ENCODE measurements at places on chromosomes 12 and 14. TPM values are rescaled to one million over a fixed set of nuclear protein-coding genes. Genes with fewer than 3 reads are reported as not detected.

DNA sequence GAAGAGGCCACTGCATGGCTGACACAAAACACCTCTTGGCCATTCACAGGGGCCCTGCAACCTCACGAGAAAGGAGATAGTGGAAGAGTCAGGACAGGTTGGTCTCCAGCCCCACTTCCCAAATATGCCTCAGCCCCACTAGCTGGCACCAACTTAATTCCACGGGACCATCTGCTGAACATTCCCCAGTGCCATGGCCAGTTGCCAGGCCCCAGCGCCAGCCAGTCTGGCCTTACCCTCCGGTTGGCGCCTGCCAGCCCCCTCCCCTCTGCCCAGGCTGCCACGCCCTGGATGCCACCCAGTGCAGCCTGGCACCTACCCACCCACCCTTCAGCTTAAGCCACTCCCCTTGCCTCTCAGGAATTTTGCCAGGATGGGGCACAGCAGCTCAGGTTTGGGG, 21.2 kb upstream of the HSPB8 start:
- no peak overlapping the region for H3K27ac ChIP-seq
- H3K27me3 ChIP-seq = no peaks in the 10 kb centered on the region
- peaks cover 9% of the 10 kb centered on the region for H3K4me1 ChIP-seq
- H3K36me3 ChIP-seq = 0 out of 2 replicates have a peak, but pooled peaks cover under 1% of the 10 kb centered on the region
- no peak overlapping the region for H3K4me3 ChIP-seq
- no peak for DNase-seq

DNA sequence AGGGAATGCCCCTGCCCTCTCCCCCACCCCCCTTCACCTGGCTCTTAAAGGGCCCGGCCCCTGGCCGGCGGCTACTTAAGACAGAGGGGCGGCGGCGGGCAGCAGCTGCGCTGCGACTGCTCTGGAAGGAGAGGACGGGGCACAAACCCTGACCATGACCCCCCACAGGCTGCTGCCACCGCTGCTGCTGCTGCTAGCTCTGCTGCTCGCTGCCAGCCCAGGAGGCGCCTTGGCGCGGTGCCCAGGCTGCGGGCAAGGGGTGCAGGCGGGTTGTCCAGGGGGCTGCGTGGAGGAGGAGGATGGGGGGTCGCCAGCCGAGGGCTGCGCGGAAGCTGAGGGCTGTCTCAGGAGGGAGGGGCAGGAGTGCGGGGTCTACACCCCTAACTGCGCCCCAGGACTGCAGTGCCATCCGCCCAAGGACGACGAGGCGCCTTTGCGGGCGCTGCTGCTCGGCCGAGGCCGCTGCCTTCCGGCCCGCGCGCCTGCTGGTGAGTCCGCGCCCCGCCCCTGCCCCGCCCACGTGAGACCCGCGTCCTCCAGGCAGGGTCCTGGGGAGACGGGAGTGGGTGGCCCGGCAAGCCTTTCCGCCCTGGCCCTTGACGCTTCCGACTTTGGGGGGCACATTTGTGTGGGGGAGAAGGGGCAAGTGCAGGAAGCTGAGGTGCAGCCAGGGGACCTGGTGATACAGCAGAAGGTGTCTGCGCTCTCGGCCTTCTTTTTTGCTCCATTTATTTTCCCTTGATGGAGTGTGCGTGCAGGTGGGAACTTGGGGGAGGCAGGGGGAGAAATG, at the start of gene IGFBP6:
TSS of gene IGFBP6 (plus strand) at position 104 of the 790 bp plus-strand sequence. CDS start at position 155, 51 bp downstream.
- H3K27ac ChIP-seq = no peak within 1 kb of the TSS
- peak within 1 kb of the TSS; percentile 96 for H3K4me3 ChIP-seq
- no peaks in the 10 kb centered on the region for H3K36me3 ChIP-seq

GRCh38 chr12:11246489-11246888, 23.0 kb downstream of the PRB3 start:
- H3K4me1 ChIP-seq = no peaks in the 10 kb centered on the region
- no peaks in the 10 kb centered on the region for H3K36me3 ChIP-seq
- no peak for DNase-seq
- no peak overlapping the region for H3K27ac ChIP-seq
- H3K27me3 ChIP-seq = no peaks in the 10 kb centered on the region

- DNase-seq = peak; percentile 84
- H3K4me3 ChIP-seq = no peak overlapping the region
- H3K27me3 ChIP-seq = no peaks in the 10 kb centered on the region
- no peaks in the 10 kb centered on the region for H3K36me3 ChIP-seq
- H3K27ac ChIP-seq = 0 out of 2 replicates have a peak overlapping the region, but pooled peaks have one; percentile 0
Observed at GRCh38 chr12:10457760-10458159, 4.6 kb upstream of the KLRC1 start.

GRCh38 chr14:67501670-67502069, 13.1 kb upstream of the TMEM229B start:
- no peak overlapping the region for H3K4me3 ChIP-seq
- no peak overlapping the region for H3K27ac ChIP-seq
- DNase-seq = no peak
- no peaks in the 10 kb centered on the region for H3K4me1 ChIP-seq
- no peaks in the 10 kb centered on the region for H3K36me3 ChIP-seq
- H3K27me3 ChIP-seq = no peaks in the 10 kb centered on the region

- H3K27me3 ChIP-seq = no peaks in the 10 kb centered on the region
- DNase-seq = no peak
- no peak overlapping the region for H3K4me3 ChIP-seq
- no peak overlapping the region for H3K27ac ChIP-seq
- peaks cover 18% of the 10 kb centered on the region for H3K36me3 ChIP-seq
Observed at GRCh38 chr12:26648999-26649398, 184.0 kb downstream of the ITPR2 start.

DNA sequence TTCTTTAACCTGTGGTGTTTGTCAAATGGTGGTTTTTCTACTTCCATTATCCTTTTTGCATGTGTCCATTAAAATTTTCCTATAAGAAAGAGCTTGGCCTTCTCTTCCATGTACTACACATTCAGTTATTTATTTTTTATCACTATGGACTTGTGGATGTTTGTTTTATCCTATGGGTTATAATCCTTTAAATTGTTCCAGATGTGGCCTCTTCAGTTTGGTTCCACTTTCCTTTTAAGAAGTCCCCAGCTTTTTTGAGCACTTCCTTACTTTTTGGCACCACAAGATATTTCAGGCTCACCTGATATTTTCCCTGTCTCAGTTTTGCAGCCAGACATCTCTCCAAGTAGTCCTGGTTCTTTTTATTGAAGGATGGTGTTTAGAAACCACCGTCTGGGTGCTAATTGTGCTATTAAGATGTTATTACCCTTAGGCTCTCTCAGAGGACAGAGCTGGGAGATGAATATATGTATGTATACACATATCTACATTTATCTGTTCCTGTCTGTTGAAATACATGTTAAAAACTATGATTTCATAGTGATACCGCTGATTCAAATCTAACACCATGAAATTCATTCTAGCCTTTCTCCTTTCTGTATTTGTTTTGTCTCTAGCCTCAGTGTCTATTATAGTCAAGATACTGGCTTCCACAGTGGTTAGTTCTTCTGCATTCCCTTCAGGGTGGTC, 408.5 kb upstream of the RGS6 start:
- no peak overlapping the region for H3K27ac ChIP-seq
- H3K27me3 ChIP-seq = no peaks in the 10 kb centered on the region
- no peaks in the 10 kb centered on the region for H3K36me3 ChIP-seq
- DNase-seq = no peak

GRCh38 chr12:23618718-23619117, 330.8 kb downstream of the SOX5 start:
- H3K4me3 ChIP-seq = no peak overlapping the region
- no peaks in the 10 kb centered on the region for H3K4me1 ChIP-seq
- H3K36me3 ChIP-seq = no peaks in the 10 kb centered on the region
- H3K27ac ChIP-seq = no peak overlapping the region
- H3K27me3 ChIP-seq = no peaks in the 10 kb centered on the region

- no peaks in the 10 kb centered on the region for H3K4me1 ChIP-seq
- H3K36me3 ChIP-seq = no peaks in the 10 kb centered on the region
- no peaks in the 10 kb centered on the region for H3K27me3 ChIP-seq
- no peak overlapping the region for H3K27ac ChIP-seq
- no peak overlapping the region for H3K4me3 ChIP-seq
- peak; percentile 71 for DNase-seq
Observed at GRCh38 chr12:47408171-47408871, 297.5 kb downstream of the RPAP3 start.

DNA sequence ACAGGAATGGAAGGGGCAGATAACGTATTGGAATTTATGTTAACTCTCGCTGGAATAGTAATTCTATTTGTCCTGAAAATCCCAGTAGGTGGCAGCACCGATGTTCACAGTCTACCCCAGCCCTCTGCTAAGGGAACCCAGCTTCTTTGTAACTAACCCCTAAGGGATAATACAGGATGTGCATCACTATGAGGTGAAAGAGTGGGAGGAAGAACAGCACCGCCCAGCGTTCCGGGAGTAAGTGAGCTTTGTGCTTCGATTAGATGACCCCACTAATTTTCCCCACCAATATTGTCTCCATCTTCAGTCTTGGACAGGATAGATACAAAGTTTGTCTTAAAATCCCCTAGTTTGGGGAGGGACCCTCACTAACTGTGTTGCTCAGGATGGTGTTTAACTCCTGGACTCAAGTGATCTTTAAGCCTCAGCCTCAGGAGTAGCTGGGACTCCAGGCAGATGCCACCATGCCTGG, 2.7 kb downstream of the SLC2A3 start:
- DNase-seq = peak; percentile 97
- H3K27ac ChIP-seq = peak overlapping the region; percentile 75
- peaks cover 47% of the 10 kb centered on the region for H3K36me3 ChIP-seq

DNA sequence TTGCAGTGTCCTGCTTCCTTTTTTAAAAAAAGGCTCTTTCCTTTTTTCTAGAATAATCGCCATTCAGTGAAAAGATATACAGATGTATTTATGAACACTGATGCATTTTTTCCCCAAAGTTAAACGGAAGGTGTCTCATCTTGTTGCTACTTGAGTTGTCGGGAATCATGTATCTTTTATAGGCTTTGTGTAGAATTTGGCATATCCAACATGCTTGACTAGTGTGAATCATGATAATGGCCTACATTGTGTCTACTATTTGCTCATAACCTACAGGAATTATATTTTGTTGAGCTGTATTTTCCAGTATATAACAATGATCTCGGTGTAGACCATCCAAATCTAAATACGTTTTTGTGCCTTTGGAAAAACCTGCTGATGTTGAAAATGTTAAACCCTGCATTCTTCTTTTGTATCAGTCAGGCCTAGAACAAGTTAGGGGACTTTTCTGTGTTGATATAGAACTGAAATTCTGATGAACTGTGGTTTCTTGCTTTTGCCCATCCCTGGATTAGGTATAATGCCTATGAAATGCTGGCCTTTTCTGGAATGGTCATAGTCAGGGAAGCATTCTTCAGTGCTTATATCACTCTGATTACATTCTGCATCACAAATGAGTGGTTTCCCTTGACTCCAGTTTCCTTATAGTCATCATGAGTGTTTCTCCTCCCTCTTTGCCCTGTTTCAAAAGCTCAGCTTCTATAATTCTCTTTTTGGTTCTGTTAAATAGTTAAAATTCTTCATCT, 10.8 kb downstream of the BMAL2 start:
- DNase-seq = peak; percentile 28
- H3K27ac ChIP-seq = peak overlapping the region; percentile 0
- H3K4me1 ChIP-seq = peaks cover 25% of the 10 kb centered on the region
- no peaks in the 10 kb centered on the region for H3K36me3 ChIP-seq

- H3K4me3 ChIP-seq = no peak overlapping the region
- H3K27ac ChIP-seq = no peak overlapping the region
- no peaks in the 10 kb centered on the region for H3K27me3 ChIP-seq
- H3K4me1 ChIP-seq = no peaks in the 10 kb centered on the region
- DNase-seq = peak; percentile 3
Observed at GRCh38 chr12:28122756-28123155, 67.5 kb upstream of the CCDC91 start.

DNA sequence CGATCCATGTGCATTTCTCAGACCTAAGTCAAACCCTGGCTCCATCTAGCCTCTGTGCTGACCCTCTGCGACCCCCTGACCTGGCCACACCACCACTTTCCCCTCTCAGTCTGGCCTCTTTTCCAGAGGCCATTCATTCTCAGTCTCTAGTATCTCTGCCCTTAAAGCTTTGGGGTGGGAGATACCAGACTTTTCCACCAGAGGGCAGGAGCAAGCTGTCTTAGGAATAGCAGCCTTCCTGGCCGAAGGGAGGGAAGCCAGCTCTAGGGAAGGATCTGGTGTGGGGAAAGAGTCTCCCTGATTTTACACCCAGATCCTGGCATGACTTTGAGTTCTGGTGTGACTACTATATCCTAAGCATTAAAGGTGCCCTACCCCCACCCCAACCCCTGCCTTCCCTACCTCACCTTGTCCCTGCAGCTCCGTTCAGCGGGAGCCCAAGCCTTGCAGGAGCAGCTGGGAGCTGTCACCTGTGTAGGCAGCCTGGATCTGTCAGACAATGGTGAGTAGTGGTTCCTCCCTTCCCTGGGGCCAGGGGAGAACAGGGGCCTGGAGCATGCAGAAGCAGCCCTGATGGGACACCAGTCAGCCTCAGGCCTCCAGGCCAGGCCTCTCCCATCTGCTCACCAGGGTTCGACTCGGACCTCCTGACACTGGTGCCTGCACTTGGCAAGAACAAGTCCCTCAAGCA, 6.6 kb downstream of the CARMIL3 start:
- no peak overlapping the region for H3K4me3 ChIP-seq
- DNase-seq = peak; percentile 93
- H3K36me3 ChIP-seq = no peaks in the 10 kb centered on the region
- H3K27me3 ChIP-seq = no peaks in the 10 kb centered on the region

- no peaks in the 10 kb centered on the region for H3K4me1 ChIP-seq
- H3K27me3 ChIP-seq = no peaks in the 10 kb centered on the region
- no peak overlapping the region for H3K4me3 ChIP-seq
- no peak for DNase-seq
- H3K27ac ChIP-seq = no peak overlapping the region
- no peaks in the 10 kb centered on the region for H3K36me3 ChIP-seq
Observed at GRCh38 chr12:90058704-90059103, 350.1 kb upstream of the ATP2B1 start.

- peaks cover 8% of the 10 kb centered on the region for H3K36me3 ChIP-seq
- H3K27me3 ChIP-seq = no peaks in the 10 kb centered on the region
- DNase-seq = no peak
Observed at GRCh38 chr12:124013073-124013472, 40.1 kb downstream of the ZNF664 start.

GRCh38 chr14:67502867-67503266, 14.3 kb upstream of the TMEM229B start:
- no peaks in the 10 kb centered on the region for H3K27me3 ChIP-seq
- H3K36me3 ChIP-seq = no peaks in the 10 kb centered on the region

ANKRD33 gene
- total RNA-seq = 1.7 TPM

KRT73 gene
- not detected for total RNA-seq

SDSL gene
- total RNA-seq = not detected

ALG10B gene
- 4.2 TPM for total RNA-seq

TXNDC16 gene
- 13.6 TPM for total RNA-seq

FGD4 gene
- total RNA-seq = 54.3 TPM

KERA gene
- not detected for total RNA-seq

USP5 gene
- 97.2 TPM for total RNA-seq

LRRIQ1 gene
- 0.47 TPM for total RNA-seq

Data from GM23338 (cell line).